Activated CD4-positive, alpha-beta T cell treated with anti-CD3 and anti-CD28 coated beads, Interleukin-2, amount 10 ng/mL, durations not matched to agents 7 days and 5 days (primary cell): ENCODE measurements at places on chromosomes 2 and 18. TPM values are rescaled to one million over a fixed set of nuclear protein-coding genes. Genes with fewer than 3 reads are reported as not detected.

GRCh38 chr2:152620208-152620607, 97.1 kb downstream of the PRPF40A start:
- no peak for DNase-seq

GRCh38 chr18:75341267-75341666, 86.2 kb downstream of the SMIM21 start:
- no peak for DNase-seq

- no peak for DNase-seq
These were observed 66.9 kb downstream of the LOXHD1 start for GRCh38 chr18:46590103-46590502.

- DNase-seq: no peak
These were observed 61.3 kb upstream of the FHL2 start for GRCh38 chr2:105460048-105460732.

GRCh38 chr2:30472326-30472725, 25.3 kb downstream of the LCLAT1 start:
- no peak for DNase-seq

DNA sequence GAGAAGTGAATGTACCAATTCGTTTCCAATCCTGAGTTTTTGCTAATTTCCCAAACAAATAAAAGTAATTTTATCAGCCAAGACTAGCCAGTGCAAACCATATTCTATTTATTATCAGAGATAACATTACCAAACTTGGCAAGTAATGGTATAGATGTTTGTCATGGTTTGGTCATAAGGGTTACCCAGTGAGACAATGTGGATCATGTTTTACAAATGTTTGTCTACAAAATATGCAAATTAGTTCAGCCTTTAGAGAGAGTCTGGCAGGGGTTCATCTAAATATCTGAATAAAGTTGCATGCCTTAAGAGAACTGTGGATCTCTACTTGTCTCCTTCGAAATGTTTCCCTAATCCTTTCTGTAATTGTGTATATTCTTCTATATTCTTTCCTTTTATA, 152.2 kb downstream of the KCNH7 start:
- DNase-seq: no peak

GRCh38 chr18:23690505-23691068, 1.3 kb downstream of the LAMA3 start:
- no peak for DNase-seq

DNA sequence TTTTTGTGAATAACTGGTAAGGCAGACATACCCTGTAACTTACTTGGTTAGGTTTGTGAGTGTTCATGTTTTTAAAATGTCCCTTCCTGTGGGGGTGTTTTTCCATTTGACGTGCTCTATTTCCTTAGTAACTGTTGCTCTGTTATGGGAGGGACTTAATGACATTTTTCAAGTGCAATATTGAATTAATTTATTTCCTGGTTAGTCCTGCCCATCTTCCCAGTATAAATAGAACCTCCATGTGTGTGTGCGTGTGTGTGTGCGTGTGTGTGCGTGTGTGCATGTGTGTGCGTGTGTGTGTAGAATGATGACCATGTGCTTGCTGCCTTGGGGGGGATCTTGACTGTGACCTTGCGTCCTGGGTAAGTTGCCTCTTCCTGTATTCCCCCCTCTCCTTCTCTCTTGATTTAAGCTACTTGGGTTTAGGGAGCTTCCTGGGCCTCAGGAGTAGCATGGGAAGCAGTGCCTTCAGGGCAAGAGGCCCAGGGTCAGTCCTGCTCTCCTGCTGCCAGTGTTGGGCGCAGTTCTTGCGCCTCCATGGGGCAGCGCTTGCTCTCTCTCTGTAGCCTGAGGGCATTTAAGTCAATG, 163.9 kb downstream of the LDLRAD4 start:
- peak; percentile 34 for DNase-seq

DNA sequence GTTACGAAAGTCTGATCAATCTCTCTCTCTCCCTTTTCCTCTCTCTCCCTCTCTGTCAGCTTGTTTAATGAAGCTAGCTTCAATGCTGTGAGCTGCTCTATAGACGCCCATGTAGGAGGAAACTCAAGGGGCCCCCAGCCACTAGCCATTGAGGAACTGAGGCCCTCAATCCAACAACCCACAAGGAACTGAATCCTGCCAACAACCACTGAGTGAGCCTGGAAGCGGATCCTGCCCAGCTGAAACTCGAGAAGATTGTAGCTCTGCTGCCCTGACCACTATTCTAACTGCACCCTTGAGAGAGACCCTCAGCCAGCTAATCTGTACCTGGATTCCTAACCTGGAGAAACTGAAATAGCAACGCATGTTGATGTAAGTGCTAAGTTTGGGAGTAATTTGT, 129.2 kb downstream of the BCL11A start:
- DNase-seq: no peak

- no peak for DNase-seq
These were observed 44.0 kb downstream of the MAL start for GRCh38 chr2:95069465-95069864.

DNA sequence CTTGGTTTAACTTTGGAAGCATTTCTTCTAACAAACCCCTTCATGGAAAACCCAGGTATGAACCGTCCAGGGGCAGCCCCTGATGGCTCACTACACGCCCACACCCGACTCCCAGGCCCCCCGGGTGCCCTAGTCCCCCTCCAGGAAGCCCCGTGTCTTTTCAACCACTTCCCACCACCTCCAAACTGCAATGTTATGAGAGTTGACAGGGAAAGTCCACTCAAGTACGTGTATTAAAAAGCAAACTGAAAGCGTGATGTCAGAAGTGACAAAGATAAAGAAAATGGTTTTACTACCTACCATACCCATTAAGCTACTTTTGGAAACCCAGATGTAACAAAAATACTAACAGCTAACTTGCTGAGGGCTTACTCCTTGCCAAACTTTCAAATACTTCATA, 51.5 kb downstream of the L3MBTL4 start:
- no peak for DNase-seq

DNA sequence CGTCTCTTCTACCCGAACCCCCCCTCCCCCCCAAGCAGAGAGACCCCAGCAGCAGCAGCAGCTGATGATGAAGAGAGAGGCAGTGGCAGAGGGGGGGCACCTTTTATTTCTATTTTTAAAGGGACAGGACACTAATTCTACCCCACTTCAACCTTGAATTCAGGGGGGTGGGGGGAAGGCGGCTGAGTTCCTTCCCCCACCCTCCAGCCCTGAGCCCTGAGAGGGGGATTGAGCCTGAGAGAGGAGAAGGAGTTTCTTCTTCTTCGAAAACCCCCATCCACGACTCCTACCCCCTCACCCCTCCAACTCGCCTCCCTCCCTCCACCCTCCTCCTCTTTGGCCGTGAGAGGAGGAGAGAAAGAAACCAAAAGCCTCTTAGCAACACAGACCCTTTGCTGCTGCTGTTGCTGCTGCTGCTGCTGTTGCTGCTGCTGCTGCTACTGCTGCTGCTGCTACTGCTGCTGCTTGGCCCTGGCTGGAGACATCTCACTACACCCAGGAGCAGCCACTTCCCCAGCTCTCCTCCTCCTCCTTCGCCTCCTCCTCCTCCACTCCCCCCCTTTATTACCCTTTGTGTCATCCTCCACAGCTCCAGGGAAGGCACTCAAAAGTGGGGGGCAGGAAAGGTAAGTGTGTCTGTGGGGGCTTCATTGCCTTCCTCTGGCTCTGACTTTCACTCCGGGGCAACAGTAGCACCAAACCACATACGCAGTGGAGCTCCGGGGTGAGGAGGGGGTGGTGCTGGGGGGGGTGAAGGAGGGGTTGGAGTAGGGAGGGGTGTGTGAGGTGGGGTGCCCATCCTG, at the start of gene MBD5:
Gene MBD5 (plus strand): TSS at position 33 of the 803 bp plus-strand sequence.
- DNase-seq: peak; percentile 72

FER1L5 gene
- total RNA-seq: not detected

MC2R gene
- total RNA-seq: not detected

LYG1 gene
- total RNA-seq: 1.3 TPM

DSC3 gene
- not detected for total RNA-seq

FZD7 gene
- total RNA-seq: 0.12 TPM

ALK gene
- total RNA-seq: not detected
